ENCODE measurements at places on chromosomes 3 and 15.

DNA sequence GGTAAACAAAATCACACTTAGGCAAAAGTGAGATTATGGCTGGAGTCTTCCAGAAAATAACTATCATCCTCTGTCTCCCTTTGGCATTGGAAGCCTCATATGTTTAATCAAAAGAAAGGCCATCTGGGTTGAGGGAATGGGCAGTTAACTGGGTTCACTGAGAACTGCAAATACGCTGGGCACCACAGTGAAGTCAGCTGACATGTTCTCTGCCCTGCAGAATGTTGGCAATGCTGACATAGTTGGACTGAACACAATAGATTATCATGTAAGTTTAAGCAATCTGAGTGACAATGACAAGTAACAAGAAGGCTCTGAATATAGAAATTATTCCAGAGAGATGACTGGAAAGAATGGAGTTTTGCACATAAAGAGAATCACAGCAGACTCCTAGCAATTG is 43.8 kb upstream of the SLC25A26 start:
- H3K27ac ChIP-seq, result no peak overlapping the region
- no peak for DNase-seq
- no peaks in the 10 kb centered on the region for H3K4me1 ChIP-seq
- H3K27me3 ChIP-seq, result no peaks in the 10 kb centered on the region
- no peak overlapping the region for H3K4me3 ChIP-seq
- H3K36me3 ChIP-seq, result no peaks in the 10 kb centered on the region

GRCh38 chr3:78737988-78738387 is 1029.8 kb downstream of the ROBO1 start:
- peak overlapping the region; percentile 28 for H3K27ac ChIP-seq
- DNase-seq, result no peak
- no peaks in the 10 kb centered on the region for H3K27me3 ChIP-seq
- peaks cover 6% of the 10 kb centered on the region for H3K36me3 ChIP-seq
- H3K4me3 ChIP-seq, result no peak overlapping the region

DNA sequence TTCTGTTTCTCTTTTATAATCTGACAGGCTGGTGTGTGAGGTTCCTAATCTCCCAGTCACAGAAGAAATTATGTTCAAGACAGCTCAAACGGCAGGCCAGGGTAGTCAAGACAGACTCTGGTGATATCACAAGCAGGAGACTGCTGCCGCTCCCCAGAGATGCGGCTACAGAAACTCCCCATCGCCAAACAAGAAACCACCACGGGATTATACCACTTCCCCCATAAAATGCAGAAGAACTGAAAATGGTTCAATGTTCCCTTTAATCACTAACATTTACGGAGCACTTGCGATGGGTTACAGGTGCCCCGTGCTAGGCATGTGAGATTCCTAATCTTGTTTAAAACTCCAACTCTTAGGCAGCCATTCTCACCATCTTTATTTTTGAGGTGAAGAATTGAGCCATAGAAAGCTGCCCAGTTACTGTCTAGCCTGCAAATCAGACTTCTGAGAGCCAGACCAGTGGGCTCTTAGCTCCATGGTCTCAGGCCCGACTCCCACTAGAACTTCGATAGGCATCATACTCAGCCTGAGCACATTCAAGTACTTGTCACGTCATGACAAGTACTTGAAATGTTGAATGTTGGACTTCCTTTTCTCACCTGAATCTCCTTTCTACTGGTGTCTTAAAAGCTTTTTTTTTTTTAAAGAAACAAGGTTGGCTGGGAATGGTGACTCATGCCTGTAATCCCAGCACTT is 58.4 kb downstream of the TBC1D2B start:
- H3K4me1 ChIP-seq, result no peaks in the 10 kb centered on the region
- no peak overlapping the region for H3K4me3 ChIP-seq
- no peak overlapping the region for H3K27ac ChIP-seq

GRCh38 chr3:94303897-94304296 is 241.0 kb downstream of the NSUN3 start:
- peaks cover 23% of the 10 kb centered on the region for H3K4me1 ChIP-seq
- H3K27ac ChIP-seq, result no peak overlapping the region
- H3K4me3 ChIP-seq, result no peak overlapping the region
- no peak for DNase-seq
- no peaks in the 10 kb centered on the region for H3K36me3 ChIP-seq

GRCh38 chr15:48384616-48385015 is 53.4 kb downstream of the DUT start:
- H3K36me3 ChIP-seq, result no peaks in the 10 kb centered on the region
- DNase-seq, result no peak
- H3K4me3 ChIP-seq, result no peak overlapping the region
- no peaks in the 10 kb centered on the region for H3K27me3 ChIP-seq
- no peaks in the 10 kb centered on the region for H3K4me1 ChIP-seq

DNA sequence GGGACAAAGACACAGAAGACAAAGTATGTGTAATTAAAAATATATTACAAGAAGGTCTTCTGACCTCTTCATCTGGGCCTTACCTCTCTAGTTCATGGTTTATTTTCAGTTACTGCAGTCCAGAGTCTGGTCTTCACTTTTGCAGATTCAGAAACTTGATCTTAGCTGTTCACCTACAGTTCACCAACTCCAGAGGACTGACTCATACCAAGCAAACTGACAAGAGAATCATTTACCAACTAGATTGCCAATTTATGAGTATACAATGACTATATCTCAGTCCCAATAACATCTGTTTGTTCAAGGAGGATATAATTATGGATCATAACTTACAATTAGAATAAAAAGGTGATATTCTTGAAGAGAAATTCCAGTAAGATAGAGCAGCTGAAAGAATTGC is 9.0 kb downstream of the P2RY1 start:
- no peak overlapping the region for H3K27ac ChIP-seq
- no peaks in the 10 kb centered on the region for H3K27me3 ChIP-seq

DNA sequence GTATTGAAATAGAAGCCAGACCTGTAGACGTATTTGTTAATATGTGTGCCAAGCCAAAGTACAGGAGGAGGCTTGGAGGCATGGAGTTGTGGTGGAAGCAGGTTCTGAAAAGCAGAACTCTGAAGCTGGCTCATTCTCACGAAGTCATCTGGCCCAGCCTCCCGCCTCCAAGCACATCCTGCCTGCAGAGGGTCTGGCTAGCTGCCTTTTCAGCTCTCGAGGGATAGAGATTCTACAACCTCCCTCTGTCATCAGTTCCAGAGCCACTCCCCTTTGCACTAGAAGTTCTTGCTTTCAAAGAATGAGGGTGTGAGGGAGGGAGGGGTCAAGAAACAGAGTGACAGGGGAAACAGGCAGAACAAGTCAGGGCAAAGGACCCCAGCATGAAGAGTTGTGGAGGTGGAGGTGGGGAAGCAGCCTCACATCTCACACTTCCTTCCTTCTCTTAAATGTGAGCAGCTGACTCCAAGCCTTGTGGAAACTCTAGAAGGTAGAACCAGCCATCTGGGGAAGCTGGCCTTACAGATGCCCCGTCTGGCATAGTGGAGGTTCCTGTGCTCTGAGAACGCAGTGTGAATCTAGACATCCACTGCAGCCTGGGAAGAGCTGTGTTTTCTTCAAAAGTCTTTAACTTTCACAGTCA is 95.3 kb downstream of the SLC49A4 start:
- H3K4me1 ChIP-seq, result peaks cover 21% of the 10 kb centered on the region
- no peak overlapping the region for H3K4me3 ChIP-seq
- DNase-seq, result no peak

DNA sequence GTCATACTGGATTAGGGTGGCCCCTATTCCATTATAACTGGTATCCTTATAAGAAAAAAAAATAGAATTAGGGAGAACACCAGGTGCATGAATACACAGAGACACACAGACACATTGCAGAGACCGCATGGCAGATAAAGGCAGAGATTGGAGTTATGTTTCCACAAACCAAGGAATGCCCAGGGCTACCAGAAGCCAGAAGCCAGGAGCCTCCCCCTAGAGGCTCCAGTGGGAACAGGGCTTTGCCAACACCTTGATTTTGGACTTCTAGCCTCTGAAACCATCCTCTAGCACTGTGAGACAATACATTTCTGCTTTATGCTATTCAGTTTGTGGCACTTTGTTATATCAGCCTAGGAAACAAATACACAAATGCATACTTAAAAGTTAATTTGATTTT is 10.4 kb downstream of the GOLM2 start:
- peaks cover 5% of the 10 kb centered on the region for H3K36me3 ChIP-seq
- no peak overlapping the region for H3K27ac ChIP-seq
- peaks cover 10% of the 10 kb centered on the region for H3K4me1 ChIP-seq
- H3K4me3 ChIP-seq, result no peak overlapping the region
- H3K27me3 ChIP-seq, result no peaks in the 10 kb centered on the region

GRCh38 chr15:87843312-87843711 is 413.2 kb downstream of the NTRK3 start:
- H3K36me3 ChIP-seq, result no peaks in the 10 kb centered on the region
- no peaks in the 10 kb centered on the region for H3K4me1 ChIP-seq
- no peak for DNase-seq
- H3K27ac ChIP-seq, result no peak overlapping the region
- peaks cover 3% of the 10 kb centered on the region for H3K27me3 ChIP-seq

DNA sequence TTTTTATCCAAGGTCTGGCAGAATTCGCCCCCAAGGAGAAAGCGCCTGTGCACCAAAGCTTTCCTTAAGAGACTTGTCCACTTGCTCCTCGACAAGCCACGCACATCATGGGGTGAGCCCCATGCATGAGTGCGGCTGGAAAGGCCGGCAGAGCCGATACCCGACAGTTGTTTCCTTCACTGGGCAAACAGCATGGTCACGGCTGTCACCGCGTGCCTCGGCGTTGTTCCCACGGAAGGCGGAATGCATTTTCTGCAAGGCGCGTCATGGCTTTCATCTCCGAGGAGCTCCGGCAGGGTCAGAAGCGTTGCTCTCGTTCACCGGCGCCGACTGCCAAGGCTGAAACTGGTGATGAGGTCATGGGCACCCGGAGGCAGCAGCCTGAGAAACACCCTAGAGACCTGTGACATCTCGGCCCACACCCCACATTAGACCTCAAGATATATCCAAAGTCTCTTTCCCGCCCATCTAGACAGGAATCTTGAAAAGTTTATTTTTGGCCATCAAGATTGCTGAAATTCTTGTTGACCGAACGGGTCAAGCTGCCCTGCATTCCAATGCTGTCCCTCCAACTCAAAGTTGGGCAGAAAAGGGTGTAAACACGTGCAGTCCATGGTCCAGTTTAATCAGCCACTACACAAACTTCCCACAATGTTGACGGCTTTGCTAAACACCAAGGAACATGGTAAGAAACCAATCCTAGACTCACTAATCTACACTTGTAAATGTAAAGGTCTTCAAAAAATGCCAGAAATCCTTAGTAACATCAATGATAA is 604 bp upstream of the TJP1 start:
- peak overlapping the region; percentile 95 for H3K27ac ChIP-seq
- no peaks in the 10 kb centered on the region for H3K27me3 ChIP-seq
- H3K36me3 ChIP-seq, result peaks cover 4% of the 10 kb centered on the region
- no peak for DNase-seq
- peaks cover 37% of the 10 kb centered on the region for H3K4me1 ChIP-seq

GRCh38 chr3:43369404-43370292 is 83.3 kb downstream of the SNRK start:
- H3K4me1 ChIP-seq, result peaks cover 5% of the 10 kb centered on the region
- no peaks in the 10 kb centered on the region for H3K27me3 ChIP-seq
- H3K36me3 ChIP-seq, result peaks cover 3% of the 10 kb centered on the region
- no peak overlapping the region for H3K4me3 ChIP-seq
- DNase-seq, result no peak

- H3K4me1 ChIP-seq, result peaks cover 4% of the 10 kb centered on the region
- no peak overlapping the region for H3K27ac ChIP-seq
- H3K36me3 ChIP-seq, result peaks cover 11% of the 10 kb centered on the region
- no peak for DNase-seq
These were observed 256.9 kb downstream of the UBE2E2 start for GRCh38 chr3:23459889-23460546.

DNA sequence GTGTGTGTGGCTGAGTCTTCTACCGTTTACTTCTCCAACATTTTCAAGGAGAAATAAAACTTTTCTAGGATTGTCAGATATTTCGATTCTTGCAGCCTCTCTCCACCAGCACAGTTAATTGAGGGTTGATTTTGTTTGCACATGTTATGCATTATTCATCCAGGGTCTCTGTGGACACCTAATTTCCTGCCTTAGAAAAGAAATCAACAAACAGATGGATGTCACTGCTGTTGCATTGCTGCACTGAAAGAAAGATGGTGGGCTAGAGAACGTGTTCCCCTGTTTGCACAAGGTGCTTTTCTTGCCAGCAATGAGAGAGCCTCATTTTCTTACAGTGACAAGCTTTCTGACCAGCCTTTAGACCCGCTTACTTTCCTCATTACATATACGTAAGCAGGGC is 150.0 kb downstream of the CLSTN2 start:
- H3K36me3 ChIP-seq, result peaks cover 4% of the 10 kb centered on the region
- peaks cover 2% of the 10 kb centered on the region for H3K27me3 ChIP-seq
- DNase-seq, result no peak
- H3K4me3 ChIP-seq, result no peak overlapping the region
- H3K4me1 ChIP-seq, result no peaks in the 10 kb centered on the region

All from neural crest cell (in vitro differentiated cells).